Articular chondrocyte of knee joint (primary cell): ENCODE measurements at places on chromosomes 7 and 10. TPM values are rescaled to one million over a fixed set of nuclear protein-coding genes. Genes with fewer than 3 reads are reported as not detected.

Gene LIPN
- not detected in 2 replicates for total RNA-seq

Gene CTAGE4
- 1.0 and 2.7 TPM in 2 replicates for total RNA-seq

Gene MMRN2
- 5.2 and 6.1 TPM in 2 replicates for total RNA-seq

Gene CCNJ
- total RNA-seq, result 5.0 and 5.2 TPM in 2 replicates

Gene SLC39A12
- total RNA-seq, result under 0.01 TPM in 1 of 2 replicates, not detected in the other

Gene CYP3A7
- 0.32 TPM in 1 of 2 replicates, not detected in the other for total RNA-seq

Gene SLC26A4
- total RNA-seq, result 0.65 and 2.4 TPM in 2 replicates

Gene ZYX
- 25.1 and 34.1 TPM in 2 replicates for total RNA-seq

Gene C7orf33
- total RNA-seq, result not detected in 2 replicates

Gene CC2D2B
- 0.13 and 0.65 TPM in 2 replicates for total RNA-seq

Gene LMOD2
- total RNA-seq, result not detected in 2 replicates

Gene PPP1R17
- not detected in 2 replicates for total RNA-seq

Gene TMED4
- total RNA-seq, result 75.7 and 92.9 TPM in 2 replicates

Gene LRRC72
- not detected in 2 replicates for total RNA-seq

Gene ANKRD61
- 0.11 TPM in 1 of 2 replicates, not detected in the other for total RNA-seq

Gene SEC61G
- 416 and 641 TPM in 2 replicates for total RNA-seq

Gene SAMD8
- total RNA-seq, result 37.8 and 42.0 TPM in 2 replicates

Gene SEMA3D
- 6.1 and 10.3 TPM in 2 replicates for total RNA-seq

Gene LRRD1
- 0.43 and 0.65 TPM in 2 replicates for total RNA-seq

Gene GRM8
- total RNA-seq, result not detected in 2 replicates

Gene TBRG4
- total RNA-seq, result 34.6 and 38.7 TPM in 2 replicates

Gene CNPY4
- 35.5 and 37.9 TPM in 2 replicates for total RNA-seq

Gene TMEM184A
- under 0.01 and 0.26 TPM in 2 replicates for total RNA-seq

Gene IL15RA
- total RNA-seq, result 3.3 and 4.6 TPM in 2 replicates

Gene ABCA13
- 0.13 and 0.43 TPM in 2 replicates for total RNA-seq

Gene NYAP1
- total RNA-seq, result 1.1 and 1.8 TPM in 2 replicates

Gene TMEM196
- total RNA-seq, result 0.11 and 0.13 TPM in 2 replicates

Gene CNNM1
- total RNA-seq, result 0.11 and 0.13 TPM in 2 replicates

Gene ATXN7L1
- total RNA-seq, result 15.5 and 18.9 TPM in 2 replicates

Gene KIAA1217
- total RNA-seq, result 17.0 and 25.2 TPM in 2 replicates

Gene GARIN1A
- 2.2 and 2.7 TPM in 2 replicates for total RNA-seq

Gene SPDYE8
- not detected in 2 replicates for total RNA-seq

Gene WBP1L
- total RNA-seq, result 121 and 137 TPM in 2 replicates

Gene SDK1
- total RNA-seq, result under 0.01 and 0.26 TPM in 2 replicates

Gene FBXO24
- total RNA-seq, result 0.13 and 0.43 TPM in 2 replicates

Gene OR2A7
- 1.9 and 2.6 TPM in 2 replicates for total RNA-seq

Gene CYP2E1
- 1.6 TPM in 2 replicates for total RNA-seq

Gene CDHR1
- total RNA-seq, result 0.11 and 0.26 TPM in 2 replicates

Gene NANOS1
- 1.4 and 2.4 TPM in 2 replicates for total RNA-seq

Gene EBLN1
- total RNA-seq, result not detected in 2 replicates

Gene CRYGN
- 0.76 and 0.78 TPM in 2 replicates for total RNA-seq

Gene EPHA1
- not detected in 2 replicates for total RNA-seq

Gene LRMDA
- 9.5 and 19.7 TPM in 2 replicates for total RNA-seq

Gene GRID1
- total RNA-seq, result not detected in 2 replicates
